ENCODE measurements at places on chromosomes 1 and 21.
A peak's percentile ranks its signal among the peaks of the same experiment; 100 is the strongest.

DNA sequence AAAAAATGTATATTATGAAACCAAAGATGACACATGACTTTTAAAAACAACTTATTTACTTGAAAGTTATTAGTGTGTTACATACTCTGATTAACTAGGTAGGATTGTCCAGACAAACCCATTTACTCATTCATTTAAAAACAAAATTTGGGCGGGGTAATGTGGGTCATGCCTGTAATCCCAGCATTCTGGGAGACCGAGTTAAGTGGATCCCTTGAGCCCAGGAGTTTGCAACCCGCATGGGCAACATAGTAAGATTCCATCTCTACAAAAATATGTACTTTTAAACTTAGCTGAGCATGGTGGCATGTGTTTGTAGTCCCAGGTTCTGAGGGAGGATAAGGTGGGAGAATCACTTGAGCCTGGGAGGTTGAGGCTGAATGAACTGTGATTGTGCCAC, 1414.7 kb downstream of the PLA2G4A start:
- no peak for DNase-seq

DNA sequence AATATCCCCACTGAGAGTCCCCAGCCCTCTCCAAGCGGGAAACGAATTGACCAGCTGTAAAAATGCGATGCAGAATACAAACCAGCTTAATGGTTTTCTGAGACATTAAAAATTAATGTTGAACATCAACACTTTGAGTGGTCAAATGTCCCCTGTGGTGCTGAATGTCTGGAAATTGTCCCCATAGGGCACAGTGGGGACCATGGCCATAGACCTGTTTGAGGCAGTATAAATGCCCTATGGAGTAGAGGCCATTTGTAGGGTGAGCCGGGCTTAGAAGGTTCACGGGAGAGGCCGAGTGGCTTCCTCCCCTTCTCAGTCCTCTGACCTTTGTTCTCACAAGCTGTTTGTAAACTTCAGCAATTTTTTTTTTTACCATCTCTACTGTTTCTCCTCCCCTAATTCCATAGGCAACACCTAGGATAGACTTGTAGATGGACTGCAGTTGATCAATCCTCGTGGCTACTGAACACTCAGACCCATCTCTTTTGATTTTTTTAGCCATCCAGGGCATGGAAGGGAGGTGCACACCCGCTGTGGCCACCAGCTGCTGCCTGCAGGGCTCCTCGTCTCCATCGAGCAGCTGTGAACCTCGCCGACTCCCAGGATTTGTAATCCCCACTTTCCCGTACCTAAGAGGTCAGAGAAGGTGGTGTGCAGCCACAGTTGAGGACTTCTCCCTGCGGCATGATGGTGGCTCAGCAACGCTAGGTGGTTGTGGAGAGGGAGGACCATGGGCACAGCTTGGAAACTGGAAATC, 41.0 kb downstream of the KAZN start:
- DNase-seq, result no peak

GRCh38 chr1:98172578-98172977, 251.7 kb upstream of the DPYD start:
- no peak for DNase-seq

GRCh38 chr1:111370871-111371270, 56.7 kb downstream of the OVGP1 start:
- DNase-seq, result no peak

- DNase-seq, result no peak
Measured at GRCh38 chr1:245000872-245001188, 136.5 kb upstream of the HNRNPU start.

DNA sequence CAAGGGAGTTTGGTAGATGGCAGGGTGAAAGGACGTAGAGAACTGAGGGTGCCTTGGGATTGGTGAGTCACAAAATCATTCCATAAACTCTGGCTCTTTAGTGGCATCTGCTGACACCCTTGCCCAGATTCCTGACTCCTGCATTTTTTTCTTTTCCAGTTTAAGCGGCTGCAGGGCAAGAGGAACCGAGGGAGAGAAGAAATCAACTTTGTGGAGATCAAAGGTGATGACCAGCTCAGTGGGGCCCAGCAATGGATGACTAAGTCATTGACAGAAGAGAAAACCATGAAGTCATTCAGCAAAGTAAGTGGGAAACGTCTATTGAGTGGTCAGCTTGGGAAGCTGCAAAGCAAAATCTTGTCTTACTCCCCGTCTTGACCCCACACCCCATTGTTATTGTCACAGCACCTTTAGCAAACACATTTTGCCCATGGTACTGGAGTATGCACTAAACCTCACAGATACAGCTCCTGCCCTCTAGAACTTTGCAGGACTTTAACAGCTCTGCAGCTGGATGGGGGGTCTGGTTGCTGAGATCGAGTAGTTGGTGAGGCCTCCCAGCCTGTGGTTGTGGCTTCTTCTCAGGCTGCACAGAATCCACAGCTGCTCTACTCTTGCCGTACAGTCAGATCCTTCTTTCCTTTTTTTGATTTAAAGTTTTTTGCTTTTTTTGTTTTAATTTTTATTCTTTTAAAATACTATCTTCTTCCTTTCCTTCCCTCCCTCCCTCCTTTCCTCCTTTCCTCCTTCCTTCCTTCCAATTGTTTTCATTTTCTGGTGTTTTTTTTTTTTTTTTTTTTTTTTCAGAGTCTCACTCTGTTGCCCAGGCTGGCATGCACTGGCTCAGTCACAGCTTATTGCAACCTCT, 21.9 kb downstream of the SH2D2A start:
- DNase-seq, result no peak

- no peak for DNase-seq
Measured at GRCh38 chr1:4083231-4084047, 183.4 kb upstream of the C1orf174 start.

GRCh38 chr1:113451710-113452109, 61.4 kb downstream of the MAGI3 start:
- DNase-seq, result no peak

- peak; percentile 65 for DNase-seq
Measured at GRCh38 chr1:3453203-3453761, 1.2 kb upstream of the ARHGEF16 start.

DNA sequence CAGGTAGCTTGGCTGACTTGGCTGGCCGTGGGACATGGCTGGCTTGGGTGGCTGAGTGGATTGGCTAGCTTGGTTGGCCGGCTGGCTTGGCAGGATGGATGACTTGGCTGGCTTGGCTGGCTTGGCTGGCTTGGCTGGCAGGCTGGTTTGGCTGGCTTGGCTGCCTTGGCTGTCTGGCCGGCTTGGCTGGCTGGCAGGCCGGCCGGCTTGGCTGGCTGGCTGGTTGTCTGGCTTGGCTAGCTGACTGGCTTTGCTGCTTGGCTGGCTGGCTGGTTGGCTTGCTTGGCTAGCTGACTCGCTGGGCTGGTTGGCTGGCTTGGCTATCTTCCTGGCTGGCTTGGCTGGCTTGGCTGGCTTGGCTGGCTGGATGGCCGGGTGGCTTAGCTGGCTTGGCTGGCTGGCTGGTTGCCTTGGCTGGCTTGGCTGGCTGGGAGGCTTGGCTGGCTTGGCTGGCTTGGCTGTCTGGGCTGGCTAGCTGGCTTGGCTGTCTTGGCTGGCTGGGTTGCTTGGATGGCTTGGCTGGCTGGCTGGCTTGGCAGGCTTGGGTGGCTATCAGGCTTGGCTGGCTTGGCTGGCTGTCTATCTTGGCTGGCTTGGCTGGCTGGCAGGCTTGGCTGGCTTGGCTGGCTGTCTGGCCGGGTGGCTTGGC, 129.7 kb upstream of the FAM72C start:
- no peak for DNase-seq

GRCh38 chr1:222946436-222946835, 131.6 kb downstream of the DISP1 start:
- no peak for DNase-seq

GRCh38 chr1:11943619-11944018, 9.1 kb downstream of the PLOD1 start:
- DNase-seq, result no peak

DNA sequence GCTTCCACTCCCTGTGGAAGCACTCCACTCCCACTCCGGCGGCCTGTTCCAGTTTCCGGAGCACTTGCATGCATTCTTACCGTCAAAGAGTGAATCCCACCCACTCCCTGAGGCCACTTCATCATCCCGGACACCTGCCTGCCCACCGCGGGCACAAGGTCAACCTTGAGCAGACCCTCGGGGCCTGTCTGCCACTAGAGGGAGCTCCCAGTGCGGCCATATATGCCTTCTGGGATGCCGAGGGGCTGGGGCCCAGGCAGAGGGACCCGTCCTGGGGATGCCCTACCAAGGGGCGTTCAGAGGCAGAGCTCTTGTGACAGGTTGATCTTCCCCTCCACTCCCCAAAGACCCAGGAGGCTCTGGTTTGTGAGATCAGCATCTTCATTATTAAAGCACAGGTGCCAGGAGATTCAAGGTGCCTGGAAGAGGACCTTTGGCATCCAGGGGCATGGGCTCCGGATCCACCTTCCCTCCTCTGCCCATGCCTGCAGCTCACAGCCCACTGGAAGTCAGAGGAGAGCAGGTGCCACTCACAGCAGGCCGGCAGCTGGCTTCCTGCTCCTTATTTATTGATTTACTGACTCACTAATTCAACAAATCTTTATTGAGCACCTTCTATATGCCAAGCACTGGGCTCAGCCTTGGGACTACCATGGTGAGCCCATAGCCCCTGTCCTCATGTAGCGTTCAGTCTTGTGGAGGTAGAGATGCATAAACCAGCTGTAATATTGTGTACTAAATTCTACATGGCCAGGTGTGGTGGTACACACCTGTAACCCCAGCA, 47.3 kb downstream of the UBIAD1 start:
- DNase-seq, result peak; percentile 4

DNA sequence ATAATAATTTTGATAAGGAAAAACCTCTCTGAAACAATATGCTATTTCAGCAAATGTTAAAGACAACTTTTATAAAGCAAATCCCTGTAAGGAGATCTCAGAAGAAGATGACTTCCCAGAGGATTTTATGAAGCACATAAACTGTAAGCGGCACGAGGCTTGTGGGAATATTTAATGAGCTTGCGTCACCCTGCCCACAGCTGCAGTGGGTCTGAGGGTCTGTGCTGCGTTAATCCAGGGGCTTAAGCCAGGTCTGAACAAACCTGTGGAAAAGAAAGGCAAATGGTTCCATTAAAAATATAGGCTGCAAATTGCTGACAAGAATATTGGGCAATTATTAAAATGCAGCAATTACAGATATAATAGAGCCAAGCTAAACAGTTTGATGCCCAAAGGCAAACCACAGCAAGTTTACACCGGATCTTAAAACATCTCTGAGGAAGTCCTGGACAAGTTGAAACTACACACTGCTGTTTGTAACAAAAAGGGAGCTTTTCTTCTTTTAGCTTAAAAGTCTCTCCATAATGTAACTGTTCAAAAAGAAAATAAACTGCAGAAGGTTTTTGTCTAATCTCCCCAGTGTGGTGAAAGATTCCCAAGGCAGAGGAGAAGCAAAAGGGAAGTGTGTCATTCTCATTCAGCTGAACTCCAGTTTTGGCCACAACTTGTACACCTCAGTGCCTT, 21.8 kb downstream of the TGFBR3 start:
- no peak for DNase-seq

DNA sequence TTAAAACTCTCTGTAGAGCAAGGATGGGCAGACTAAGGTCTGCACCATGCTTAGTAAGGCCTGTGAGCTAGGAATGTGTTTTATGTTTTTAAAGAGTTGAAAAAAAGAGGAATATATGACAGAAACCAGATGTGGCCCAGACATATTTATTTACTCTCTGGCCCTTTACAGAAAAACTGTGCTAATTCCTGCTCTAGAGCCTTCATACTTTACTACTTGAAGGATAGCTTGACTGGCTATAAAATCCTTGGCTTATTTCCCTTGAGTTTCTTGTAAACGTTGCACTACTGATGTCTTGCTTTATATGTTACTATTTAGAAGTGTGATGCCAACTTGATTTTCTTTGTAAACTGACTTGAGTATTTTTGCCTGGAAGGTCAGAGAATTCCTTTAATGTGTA, 33.5 kb downstream of the CTBS start:
- no peak for DNase-seq

GRCh38 chr1:212228076-212228475, 57.1 kb upstream of the PPP2R5A start:
- no peak for DNase-seq

GRCh38 chr1:189524501-189524900, 953.2 kb downstream of the BRINP3 start:
- DNase-seq, result no peak

GRCh38 chr1:158019171-158019868, 25.9 kb downstream of the KIRREL1 start:
- DNase-seq, result no peak

DNA sequence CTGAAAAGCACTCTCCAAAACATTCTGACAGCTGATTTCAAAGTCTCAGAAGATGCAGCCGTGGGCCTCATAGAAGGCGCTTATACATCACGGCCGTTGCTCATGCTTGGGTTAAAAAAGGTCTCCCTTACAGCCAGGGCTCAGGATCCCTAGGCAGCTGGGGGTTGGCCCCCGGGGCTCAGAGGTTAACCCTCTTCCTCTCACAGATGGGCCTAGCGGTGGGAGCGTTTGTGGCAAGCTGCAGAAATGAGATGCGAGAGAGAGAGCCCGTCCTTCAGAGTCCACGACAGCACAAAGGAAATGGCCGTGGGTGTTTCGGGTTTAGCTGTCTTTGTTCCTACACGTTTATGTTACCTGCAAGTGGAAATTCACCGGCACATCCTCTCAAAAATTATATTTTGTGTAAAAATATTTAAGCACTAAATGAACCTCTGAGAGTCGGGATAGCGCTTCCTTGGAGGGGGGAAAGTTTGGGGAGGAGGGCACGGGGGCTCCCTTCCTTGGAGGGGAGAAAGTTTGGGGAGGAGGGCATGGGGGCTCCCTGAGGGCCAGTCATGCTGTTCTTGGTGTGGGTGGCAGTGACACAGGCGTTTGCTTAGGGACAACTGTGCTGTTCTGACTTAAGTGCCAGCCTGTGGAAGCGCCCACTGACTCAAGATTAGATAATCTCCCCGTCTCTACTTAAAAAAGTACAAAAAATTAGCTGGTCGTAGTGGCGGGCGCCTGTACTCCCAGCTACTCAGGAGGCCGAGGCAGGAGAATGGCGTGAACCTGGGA, 20.5 kb upstream of the PRDM15 start:
- no peak for DNase-seq

GRCh38 chr1:90510143-90510542, 207.0 kb downstream of the BARHL2 start:
- no peak for DNase-seq

- no peak for DNase-seq
Measured at GRCh38 chr1:193979219-193979618, 792.8 kb upstream of the B3GALT2 start.

DNA sequence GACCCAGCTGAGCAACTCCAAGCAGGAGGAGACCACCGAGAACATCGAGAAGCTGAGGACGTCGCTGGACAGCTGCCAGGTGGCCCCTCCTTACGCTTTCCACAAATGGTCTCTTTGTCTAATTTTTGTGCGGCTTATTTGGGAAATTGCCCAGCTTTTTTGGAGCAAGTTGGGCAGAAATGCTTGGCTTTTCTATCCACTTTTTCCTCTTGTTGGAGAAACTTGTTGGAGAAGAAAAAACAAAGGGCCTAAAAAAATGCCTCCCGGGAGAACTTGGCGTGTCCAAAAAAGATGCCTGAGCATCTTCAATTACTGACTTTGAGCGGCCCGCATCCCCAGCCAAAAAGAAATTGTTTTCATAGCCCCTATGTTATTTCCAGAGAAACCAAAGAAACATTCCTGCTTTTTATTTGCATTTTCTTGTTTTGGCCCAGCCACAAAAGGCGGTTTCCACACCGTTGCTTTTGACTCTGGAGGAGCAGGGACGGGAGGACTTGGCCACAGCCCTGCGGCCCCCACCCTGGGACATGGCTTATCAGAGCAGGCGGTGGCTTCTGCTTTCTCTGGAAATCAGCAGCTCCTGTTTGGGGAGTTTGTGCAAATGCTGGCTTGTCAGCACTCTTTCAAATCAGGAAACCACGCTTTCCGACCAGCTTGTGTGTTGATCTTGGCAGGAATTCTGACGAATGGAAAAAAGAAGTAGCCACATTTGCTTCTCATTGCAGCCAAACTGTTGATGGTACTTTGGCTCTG, 81.2 kb upstream of the EFHD2 start:
- no peak for DNase-seq

Data from stimulated activated CD4-positive, alpha-beta T cell treated with anti-CD3 and anti-CD28 coated beads, Interleukin-15, amount 100 ng/mL, for 1 hour (primary cell).